ENCODE measurements at places on chromosomes 5 and 9. TPM values are rescaled to one million over a fixed set of nuclear protein-coding genes. Genes with fewer than 3 reads are reported as not detected.
A peak's percentile ranks its signal among the peaks of the same experiment; 100 is the strongest.

The SUSD3 gene
- total RNA-seq, result 5.0 TPM

DNA sequence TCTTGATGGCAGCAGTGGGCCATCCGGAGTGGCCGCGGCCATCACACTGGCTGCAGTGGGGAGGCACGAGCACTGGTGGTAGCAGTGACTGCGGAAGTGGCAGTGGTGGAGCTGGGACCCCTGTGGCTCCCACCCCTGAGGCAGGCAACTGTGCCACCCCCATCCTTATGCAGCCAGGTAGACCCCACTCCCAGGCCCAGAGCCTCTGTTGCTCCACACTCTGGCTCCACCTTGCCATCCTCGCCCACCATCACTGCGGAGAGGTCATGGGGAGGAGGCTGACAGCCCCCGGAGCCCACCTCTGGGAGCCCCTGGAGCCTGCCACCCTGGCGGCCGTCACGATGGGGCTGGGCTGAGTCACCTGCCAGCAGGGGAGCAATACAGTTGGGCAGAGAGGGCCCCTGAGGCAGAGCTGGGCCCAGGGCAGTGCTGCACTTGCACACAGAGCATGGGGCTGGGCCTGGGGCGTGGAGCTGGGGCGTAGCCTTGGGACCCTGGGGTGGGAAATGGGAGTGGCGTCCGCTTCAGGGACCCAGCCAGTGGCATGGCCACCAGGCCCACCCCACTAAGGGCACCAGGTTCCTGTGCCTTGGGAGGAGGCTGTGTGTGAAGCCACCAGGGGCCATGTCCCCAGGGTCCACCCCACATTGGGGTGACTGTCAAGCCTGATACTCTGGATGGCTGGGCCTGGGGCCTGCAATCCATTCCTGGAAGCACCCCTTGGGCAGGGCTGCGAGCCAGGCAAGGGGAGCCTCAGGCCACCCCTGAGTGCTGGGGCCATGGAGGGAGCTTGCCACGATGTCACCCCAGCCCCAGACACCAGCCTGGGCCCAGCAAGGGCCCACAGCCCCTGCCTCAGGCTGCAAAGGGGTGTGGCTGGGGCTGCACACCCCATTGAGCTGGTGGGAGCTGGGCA, 7.7 kb downstream of the AMBP start:
- DNase-seq, result no peak

DNA sequence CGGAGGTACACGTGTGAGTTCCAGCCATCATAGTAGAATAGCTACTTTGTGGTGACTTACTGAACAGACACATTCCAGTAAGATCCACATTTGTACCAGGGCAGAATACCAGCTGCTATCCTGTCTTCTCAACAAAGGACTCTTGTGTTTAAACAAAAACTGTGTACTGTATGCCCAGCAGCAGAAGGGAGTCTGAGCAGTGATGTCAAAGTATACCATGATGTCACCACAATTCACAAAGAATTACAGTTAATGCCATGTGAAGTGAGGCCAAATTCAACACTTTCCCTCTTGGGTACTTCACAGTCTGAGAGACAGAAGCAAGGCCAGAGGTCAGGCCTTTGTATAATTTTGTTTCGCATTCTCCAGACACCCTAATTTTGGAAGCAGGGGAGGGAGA, 137.0 kb downstream of the ADAMTSL1 start:
- peak; percentile 24 for DNase-seq

GRCh38 chr5:54162184-54162583, 148.2 kb downstream of the ARL15 start:
- DNase-seq, result no peak

The CSF2 gene
- total RNA-seq, result not detected

The LHX6 gene
- total RNA-seq, result 4.5 TPM

- DNase-seq, result peak; percentile 33
Observed at GRCh38 chr5:61254969-61255555, 77.0 kb upstream of the ZSWIM6 start.

The CYLC2 gene
- not detected for total RNA-seq

DNA sequence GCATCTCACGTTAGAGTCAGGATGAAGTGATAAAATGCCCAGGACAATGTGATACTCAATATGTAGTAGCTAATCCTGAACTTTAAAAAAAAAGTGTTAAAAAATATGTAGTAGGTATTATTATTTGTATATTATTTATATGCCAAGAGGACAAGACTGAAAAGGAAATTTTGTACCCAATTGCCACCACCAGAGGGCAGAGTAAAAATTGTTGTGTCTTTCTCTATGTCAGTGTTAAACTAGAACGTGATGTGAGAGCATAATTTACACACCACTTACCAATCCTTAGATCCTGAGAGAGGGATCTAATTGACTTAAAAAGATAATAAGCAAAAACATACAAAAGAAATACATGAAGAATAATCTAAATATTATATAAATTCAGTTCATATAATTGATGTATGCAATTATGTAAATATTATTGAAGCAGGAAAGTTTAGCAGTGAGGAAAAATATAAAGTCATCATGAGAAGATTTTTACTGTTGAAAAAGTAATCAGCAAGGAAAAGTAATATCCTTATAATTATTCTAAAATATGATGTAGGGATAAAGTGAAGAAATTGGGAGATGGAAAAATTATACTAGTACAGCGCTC, 288.9 kb downstream of the RAB3C start:
- DNase-seq, result no peak

DNA sequence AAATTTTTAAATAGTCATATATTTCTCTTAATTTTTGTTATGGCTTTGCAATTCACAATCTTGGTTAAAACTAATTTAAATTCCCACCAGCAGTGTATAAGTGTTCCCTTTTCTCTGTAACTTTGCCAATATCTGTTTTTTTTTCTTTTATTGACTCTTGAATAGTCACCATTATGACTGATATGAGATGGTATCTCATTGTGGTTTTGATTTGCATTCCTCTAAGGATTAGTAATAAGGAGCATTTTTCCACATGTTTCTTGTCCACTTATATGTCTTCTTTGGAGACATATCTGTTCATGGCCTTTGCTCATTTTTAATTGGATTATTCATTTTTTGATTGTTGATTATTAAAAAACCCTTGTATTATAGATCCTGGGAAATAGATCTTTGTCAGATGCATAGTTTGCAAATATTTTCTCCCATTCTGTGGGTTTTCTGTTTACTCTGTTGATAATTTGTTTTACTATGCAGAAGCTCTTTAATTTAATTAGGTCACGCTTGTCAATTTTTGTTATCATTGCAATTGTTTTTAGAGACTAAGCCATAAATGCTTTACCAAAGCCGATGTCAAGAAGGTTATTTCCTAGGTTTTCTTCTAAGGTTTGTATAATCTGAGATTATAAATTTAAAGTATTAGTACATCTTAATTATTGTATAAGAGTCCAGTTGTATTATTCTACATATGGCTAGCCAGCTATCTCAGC, 610.9 kb downstream of the CHSY3 start:
- DNase-seq, result no peak

GRCh38 chr9:17531642-17532254, 47.1 kb upstream of the SH3GL2 start:
- peak; percentile 12 for DNase-seq

GRCh38 chr5:29214839-29215238, 1978.6 kb upstream of the CDH6 start:
- DNase-seq, result no peak

The TMEM252 gene
- total RNA-seq, result not detected

GRCh38 chr9:77000330-77000729, 19.1 kb upstream of the FOXB2 start:
- DNase-seq, result no peak

The SNCAIP gene
- total RNA-seq, result 2.4 TPM

The UBE2R2 gene
- total RNA-seq, result 42.8 TPM

DNA sequence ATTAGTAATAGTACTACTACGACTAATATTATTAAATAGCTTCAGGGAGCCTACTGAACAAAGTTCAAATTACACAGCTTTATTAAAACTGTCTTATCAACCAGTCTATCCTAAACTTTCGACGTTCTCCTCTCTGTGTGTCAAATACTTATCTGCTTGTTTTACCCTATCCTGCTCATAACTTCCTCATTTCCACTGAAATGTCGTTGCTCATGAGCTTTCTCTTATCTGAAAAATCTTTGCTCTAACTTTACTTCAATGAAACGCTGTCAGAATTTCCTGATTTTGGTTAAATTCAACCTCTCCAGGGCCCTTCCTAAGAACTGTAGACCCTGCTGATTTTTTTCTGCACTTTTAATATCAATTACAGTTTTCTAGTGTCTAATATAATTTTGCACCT, 1431.0 kb upstream of the WWC1 start:
- DNase-seq, result no peak

The IFNA21 gene
- not detected for total RNA-seq

GRCh38 chr9:96441798-96442445, 8.0 kb upstream of the HABP4 start:
- no peak for DNase-seq

DNA sequence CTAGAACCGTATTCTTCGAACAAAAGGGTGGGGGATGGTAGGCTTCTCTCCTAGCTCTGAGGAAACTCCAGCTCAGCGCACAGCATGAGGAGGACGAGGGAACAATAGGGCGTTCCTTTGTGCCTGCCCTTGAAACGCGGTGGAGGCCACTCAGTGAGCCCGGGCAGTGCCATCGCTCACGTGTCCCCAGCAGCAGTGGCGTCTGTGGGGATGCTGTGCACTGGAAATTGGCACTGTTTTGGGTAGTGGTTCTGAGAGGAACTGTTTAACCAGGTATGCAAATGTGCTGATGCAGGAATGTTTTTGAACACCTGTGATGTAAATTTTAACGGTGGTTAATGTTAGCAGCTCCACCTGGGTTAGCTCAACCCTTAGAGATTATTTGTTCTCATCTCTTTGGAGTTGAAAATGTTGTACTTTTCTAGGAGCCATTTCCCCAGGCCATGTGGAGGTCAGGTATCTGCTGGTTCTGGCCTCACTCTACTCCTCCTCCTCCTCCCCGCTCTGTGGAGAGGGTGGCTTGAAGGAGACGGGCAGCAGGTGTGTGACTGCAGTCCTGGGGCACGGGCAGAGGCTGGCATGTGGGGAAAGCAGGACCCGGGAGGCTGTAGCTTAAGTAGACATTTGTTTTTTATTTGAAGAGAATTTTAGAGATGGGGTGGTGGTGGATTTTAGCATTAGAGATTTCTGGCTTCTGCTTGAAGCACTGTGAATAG, 48.3 kb downstream of the EHMT1 start:
- DNase-seq, result peak; percentile 49

GRCh38 chr5:90142541-90142940, 267.0 kb downstream of the CETN3 start:
- no peak for DNase-seq

DNA sequence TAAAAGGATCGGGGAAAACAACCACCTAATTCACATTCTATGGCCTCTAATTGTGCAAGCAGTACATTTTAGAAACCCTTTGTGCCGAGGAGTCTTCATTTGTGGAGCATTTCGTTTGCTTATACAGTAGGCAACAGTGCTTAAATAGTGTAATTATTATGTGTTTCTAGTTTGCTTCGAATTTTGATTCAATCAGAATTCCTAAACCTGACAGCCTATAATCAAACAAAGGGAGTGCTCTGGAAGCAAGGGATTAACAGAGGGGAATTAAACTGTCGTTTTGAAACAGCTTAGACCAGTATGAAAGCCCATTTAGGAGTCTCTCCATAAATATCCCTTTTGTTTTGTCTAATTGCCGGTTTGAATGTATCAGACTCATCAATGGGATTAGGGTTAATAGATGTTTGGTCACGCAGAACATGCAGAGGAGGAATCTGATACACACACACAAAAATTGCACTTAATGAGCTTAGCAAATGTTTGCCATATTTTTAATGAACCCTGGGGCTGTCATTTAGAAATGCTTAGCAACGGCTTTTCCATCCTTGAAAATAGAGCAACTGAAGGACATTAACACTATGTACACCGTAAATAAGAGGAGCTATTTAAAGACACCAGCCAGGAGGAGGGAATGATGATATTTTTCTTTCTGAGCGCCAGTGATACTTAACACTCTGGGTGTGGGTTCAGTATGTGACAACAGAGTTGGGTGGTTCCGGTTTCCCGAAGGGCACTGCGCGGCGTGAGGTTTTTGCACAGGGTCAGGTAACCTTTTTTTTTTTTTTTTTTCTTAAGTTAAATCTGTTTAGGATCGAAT, 404.7 kb downstream of the TLE4 start:
- no peak for DNase-seq

The SYK gene
- 42.9 TPM for total RNA-seq

DNA sequence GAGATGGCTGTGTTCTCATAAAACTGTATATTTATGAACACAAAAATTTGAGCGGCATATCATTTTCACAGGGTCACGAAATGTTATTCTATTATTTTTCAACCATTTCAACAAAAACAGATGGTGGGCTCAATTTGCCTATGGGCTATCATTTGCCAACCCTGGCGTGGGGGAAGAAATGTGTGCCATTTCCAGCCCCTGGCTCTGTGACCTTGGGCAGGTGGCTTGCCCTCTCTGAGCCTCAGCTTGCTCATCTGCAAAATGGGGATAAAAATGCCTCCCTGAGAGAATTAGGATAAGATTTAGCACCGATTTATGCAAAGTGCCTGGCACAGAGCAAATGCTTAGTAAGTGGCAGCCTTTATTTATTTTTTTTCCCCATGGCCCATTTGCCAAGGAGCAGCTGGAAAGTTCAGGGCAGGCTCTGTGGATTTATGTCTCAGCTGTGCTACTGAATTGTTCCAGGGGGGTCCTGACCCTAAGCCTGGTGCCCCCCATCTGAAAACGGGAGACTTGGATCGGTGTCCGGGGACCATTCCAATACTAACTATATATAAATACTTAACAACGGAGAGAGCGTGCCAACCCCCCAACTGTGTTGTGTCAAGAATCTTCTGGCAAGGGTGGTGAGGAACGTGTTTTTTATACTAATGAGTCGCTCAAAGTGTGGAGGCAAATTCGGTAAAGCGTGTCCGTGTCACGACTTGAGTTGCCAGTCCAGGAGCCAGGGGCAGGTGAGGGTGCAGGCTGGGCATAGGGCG, 34.5 kb downstream of the HRH2 start:
- DNase-seq, result no peak

The PCDHB16 gene
- 3.0 TPM for total RNA-seq

DNA sequence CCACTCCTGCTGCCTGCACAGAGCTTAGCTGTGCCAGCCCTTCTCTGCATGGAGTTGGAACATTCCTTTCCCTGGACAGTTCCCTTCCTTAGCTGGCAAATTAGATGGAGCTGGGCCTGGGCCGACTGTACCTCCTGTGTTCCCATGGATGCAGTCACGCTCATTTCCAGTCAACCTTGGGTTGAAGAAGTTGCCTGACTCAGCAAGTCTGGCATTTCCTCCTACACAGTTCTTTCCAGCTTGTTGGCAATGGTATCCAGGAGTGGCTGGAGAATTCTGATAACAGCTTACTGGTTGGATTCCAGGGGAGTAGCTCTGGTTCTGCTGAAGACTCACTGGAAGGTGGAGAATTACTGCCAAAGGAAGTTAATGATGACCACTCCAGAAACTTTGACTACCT, 9.2 kb upstream of the TAF1L start:
- DNase-seq, result no peak

GRCh38 chr9:11347437-11347836, 734.6 kb upstream of the PTPRD start:
- DNase-seq, result no peak

- DNase-seq, result no peak
Observed at GRCh38 chr5:137938751-137939143, 49.5 kb downstream of the PKD2L2 start.

The INSL6 gene
- not detected for total RNA-seq

The KLHL3 gene
- total RNA-seq, result 20.3 TPM

GRCh38 chr9:16884373-16884772, 13.9 kb upstream of the BNC2 start:
- no peak for DNase-seq

The TPM2 gene
- total RNA-seq, result 1,716 TPM

GRCh38 chr5:72649449-72649848, 142.2 kb upstream of the ZNF366 start:
- no peak for DNase-seq

GRCh38 chr5:109953761-109954160, 264.0 kb downstream of the MAN2A1 start:
- no peak for DNase-seq

The ARAP3 gene
- 24.2 TPM for total RNA-seq

The TCF7 gene
- total RNA-seq, result 7.4 TPM
